ENCODE measurements at places on chromosomes 11 and 22.

DNA sequence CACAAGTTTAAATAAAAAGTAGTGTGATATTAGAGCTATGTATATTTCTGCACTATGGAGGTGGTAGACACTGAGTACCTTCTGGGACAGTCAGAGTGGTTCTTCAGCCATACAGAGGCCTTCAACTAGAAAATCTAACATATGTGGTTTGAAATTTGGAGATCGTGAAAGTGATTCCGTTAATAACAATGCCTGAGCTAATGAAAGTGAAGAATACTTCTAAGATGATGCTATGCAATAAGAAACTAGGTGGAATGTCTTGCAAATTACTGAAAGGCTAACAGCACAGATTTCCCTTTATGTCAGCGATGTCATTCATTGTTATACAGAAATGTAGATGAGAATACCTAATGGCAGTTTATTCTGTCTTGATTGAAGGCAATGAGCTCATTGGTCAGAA lies 1984.7 kb upstream of the RAG2 start:
- DNase-seq = no peak

GRCh38 chr11:69293819-69294505 lies at the start of gene MYEOV:
MYEOV (plus strand) TSS chr11:69294155; CDS start chr11:69295355, 1,200 bp downstream.
- no peak for DNase-seq

DNA sequence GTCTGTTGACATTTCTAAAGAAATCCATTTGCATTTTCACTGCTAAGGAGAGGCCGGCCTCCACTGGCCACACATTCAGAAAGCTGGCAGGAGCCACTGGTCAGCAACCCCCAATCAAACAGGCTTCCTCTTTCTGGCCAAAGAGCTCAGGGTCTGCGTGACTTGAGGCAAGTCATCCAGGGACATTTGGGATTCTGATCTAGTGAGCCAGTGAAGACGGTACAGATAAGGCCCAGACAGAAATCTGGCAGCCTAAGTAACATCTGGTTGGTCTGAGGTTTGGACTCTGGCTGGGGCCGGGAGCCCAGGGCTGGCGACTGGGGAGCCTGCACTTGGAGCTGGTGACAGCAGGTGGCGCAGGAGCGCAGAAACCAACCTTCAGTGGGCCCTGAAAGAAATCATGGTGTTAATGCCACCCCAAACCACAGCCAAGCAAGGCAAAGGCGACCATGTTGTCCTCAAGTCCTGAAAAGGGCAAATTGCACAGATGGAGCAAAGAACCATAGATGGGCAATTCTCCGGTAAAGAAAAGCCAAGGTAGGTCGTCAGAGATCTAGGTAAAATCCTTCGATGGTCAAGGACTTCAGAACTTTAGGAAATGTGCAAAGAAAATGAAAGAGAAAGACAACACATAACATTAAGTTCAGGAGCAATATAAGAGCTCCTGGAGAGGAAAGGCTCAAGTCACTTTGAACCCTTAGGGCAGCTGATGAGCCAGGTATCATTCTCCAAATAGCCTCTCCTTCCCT lies 99.4 kb upstream of the BLID start:
- DNase-seq = peak; percentile 66

DNA sequence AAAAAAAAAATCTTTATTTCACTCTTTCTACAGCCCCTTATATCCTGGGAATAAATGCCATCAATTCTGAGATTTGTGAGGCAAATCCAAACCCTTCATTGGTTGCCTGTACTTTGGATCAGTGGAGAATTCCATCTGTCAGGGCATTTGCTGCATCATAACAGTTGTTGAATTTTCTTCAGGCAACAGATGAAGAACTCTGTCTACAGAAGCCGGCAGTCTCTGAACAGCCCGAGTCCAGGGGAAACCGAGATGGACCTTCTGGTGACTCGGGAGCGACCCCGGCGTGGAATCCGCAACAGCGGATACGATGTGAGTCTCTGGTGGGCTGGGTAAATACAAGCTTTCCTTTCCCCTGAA lies 82.3 kb downstream of the C11orf91 start:
- no peak for DNase-seq
